NCI-H2171 (cell line): ENCODE measurements at places on chromosomes 16 and 17.

DNA sequence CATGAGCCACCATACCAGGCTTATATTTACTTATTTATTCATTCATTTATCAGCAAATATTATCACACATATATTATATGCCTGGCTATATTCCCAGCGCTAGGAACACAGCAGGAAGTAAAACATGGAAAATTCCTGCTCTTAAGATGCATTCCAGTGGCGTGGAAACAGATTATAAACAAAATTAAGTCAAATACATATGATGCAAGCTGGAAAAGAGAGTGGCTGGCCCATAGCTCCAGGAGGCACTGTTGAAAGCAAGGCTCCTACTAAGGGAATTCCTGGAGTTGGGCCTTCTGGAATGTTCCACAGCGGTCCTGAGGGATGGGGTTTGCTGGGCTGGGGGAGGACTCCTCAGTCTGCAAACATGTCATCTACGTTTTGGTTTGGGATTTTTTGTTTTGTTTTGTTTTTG, 18.4 kb downstream of the ADCY9 start:
- DNase-seq: no peak

- DNase-seq: no peak
These were observed 2.4 kb upstream of the CISD3 start for GRCh38 chr17:38727736-38728135.

GRCh38 chr17:32936186-32936893, 8.4 kb downstream of the TMEM98 start:
- no peak for DNase-seq

DNA sequence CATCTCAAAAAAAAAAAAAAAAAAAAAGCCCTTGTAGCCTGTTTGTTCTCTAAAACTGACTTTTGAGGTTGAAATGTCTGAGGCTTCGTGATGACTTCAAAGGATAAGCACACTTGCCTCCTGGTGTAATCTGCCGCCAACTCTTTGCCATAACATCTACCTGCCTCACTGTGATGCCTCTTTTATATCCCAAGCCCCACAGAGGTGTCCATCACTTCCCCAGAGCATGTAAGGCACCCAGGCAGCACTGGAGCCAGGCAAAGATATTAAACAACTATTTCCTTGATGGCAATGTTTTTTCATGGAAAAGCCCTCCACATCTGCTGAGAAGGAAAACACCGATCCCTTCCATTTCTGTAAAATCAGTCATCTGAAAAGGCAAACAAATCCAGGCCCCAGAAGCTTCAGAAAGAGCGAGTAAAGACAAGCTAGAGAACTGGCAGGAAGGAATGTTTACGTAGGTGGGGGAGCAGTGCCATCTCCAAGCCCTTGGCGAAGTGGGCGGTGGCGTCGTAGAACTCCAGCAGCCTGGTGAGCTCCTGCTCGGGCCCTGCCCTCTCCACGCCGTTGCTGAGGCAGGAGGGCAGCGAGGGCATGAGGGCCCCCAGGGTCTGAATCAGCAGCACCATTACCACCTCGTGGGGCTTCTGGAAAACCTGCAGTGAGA, 28.6 kb downstream of the COG7 start:
- DNase-seq: peak; percentile 46

DNA sequence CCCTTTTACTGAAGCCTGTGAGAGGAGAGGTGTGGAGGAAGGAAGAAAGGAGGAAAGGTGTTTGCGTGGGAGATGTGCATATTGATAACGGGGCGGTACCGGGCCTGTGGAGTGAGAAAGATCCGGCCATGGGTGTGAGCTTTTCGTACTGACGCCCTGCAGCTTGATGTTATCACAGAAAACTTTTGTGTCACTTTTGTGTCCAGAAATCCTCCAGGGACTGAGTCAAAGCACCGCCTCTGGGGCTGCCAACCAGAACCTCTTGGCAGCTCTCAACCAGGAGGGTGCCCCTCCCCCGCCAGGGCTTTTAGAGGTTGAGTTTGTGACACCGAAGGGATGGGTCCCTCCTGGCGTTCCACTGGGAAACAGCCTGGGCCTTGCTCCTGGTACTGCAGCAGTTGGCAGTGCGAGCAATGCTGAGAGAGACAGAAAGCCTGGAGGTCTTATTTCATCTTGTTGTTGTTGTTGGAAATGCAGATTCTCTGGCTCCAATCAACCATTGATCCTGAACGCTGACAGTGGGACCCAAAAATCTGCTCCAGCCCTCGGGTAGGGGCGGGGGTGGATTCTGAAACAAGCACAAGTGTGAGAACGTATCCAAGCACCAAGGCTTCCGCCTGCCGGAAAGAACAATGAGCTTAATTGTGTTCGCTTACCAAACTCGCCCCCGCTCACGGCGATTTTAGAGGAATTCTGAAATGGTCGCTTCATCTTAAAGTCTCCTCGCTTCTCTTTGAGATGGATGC, 65.0 kb downstream of the CRISPLD2 start:
- no peak for DNase-seq

DNA sequence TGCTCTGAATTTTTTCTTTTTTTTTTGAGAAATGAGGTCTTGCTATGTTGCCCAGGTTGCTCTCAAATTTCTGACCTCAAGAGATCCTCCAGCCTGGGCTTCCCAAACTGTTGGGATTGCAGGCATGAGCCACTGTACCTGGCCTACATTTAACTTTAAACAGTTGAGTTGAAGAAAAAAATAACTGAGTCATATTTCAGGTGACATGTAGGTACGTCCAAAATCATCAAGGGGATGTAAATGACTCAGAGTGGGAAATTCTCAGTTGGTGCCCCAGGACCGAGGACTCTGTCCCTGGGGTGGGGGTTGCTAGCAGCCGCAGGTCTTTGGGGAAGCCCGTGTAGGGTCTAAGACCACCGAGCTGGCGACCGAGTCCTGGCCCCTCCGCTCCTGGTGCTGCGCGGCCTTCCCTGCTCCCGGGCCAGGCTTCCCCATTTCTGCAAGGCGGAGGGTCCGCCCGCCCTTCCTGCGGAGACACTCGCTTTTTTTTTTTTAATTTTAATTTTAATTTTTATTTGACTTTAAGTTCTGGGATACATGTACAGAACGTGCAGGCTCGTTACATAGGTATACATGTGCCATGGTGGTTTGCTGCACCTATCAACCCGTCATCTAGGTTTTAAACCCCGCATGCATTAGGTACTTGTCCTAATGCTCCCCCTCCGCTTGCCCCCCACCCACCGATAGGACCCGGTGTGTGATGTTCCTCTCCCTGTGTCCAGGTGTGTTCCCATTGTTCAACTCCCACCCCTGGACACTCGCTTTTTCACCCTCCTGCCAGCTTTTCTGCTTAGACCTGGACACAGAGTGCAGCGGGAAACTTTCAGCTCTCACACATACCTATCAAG, 12.7 kb upstream of the N4BP1 start:
- no peak for DNase-seq

DNA sequence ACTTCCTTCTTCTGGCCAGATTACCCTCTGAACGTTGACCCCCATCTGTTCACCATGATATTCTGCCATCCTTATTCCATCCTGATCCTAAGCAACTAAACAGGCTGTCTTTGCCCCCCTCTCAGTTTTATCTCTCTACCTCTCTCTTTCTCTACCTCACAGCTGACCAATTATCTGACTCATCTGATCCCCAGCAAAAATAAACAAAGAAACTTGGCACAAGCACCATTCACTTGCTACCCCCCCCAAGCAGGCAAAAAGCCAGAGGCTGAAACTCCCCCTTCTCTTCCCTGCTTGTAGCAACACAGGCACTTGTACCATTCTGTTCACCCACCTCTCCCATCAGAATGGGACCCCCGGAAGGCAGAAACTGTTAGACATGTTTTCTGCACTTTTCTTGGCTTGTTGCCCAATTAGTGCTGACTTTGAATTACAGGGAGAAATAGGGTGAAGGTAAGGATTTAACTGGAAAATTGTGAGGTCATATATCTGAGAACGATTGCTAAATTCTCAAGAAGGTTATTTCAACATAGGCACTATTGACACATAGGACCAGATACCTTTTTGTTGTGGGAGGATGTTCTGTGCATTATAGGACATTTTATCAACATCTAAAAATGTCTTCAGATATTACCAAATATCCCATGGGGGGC, 163.2 kb downstream of the TOX3 start:
- no peak for DNase-seq

DNA sequence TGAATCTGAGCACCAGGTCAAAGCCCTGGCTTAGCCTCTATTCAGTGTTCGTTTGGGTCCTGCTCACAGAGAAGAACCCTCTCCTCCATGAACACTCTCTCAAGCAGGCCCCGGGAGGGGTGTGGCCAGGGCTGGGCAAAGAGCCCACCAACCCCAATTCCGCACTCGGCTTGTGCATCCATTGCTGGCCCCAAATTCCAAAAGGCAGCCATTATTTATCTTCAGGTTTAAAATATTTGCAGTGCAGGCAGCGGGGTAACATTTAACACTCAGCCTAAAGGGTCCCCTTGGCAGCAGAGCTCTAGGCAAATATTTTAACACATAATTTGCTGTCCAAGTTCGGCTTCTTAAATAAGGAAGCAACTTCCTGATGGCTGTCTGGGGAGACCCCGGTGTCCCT, 115.7 kb downstream of the ZNF423 start:
- no peak for DNase-seq

DNA sequence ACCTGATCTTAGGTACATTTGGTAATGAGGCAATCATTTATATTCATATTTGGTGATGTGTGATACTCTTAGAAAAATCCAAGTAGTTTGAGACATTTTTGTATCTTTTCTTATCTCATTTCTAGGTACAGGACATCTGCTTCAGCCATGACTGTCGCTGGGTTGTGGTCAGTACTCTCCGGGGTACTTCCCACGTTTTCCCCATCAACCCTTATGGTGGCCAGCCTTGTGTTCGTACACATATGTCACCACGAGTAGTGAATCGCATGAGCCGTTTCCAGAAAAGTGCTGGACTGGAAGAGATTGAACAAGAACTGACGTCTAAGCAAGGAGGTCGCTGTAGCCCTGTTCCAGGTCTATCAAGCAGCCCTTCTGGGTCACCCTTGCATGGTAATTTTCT, 312.2 kb downstream of the BCAS3 start:
- no peak for DNase-seq
